Aorta (tissue), 5 donors: ENCODE measurements at places on chromosomes 1 and 21. TPM values are rescaled to one million over a fixed set of nuclear protein-coding genes. Genes with fewer than 3 reads are reported as not detected.

GRCh38 chr21:44070391-44070790 lies 36.8 kb upstream of the PWP2 start:
- no peak for DNase-seq

DNA sequence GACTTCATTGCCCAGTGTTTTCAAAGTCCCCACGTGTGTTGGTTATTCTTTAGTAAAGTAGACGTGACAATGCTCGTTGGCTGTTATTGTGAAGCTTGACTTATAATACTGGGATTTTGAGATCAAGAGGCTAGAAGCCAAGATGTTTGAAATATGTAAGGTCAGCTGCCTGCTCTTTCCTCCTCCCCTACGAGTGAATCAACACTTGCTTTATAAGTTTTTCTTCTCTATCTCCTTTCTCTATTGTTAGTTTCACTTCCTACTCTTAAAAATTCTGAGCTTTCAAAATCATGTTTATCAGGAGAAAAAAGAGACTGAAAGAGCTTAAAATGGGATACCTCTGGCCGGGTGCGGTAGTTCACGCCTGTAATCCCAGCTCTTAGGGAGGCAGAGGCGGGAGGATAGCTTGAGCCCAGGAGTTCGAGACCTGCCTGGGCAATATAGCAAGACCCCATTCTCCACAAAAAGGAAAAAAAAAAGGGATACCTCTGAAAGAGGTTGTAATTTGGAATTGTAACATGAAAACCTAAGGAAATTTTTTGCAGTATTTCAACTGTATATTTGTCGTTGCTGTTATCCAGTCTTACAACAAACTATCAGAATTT lies 72.0 kb downstream of the EPB41 start:
- no peak for DNase-seq

Gene RHCE
- total RNA-seq: not detected

GRCh38 chr1:233281711-233282581 lies 13.6 kb downstream of the PCNX2 start:
- no peak for DNase-seq

Gene TSPEAR
- total RNA-seq: not detected

DNA sequence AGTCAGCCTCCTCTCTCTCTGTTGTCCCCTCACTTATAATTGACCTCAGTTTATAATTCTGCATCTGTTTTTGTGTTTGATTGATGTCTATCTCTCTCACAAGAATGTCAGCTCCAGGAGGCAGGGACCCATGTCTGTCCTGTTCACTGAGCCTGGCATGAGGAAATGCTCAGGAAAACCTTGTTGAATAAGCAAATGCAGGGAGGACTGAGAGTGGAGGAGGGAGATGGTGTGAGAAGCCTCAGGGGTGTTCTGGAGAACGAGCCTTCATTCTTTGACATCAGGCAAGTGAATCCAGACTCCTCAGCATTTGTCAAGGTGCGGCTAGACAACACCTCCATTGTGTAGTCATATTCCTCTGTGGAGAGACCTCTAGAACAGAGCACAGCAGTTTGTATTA lies 45.5 kb downstream of the MAN1C1 start:
- no peak for DNase-seq

DNA sequence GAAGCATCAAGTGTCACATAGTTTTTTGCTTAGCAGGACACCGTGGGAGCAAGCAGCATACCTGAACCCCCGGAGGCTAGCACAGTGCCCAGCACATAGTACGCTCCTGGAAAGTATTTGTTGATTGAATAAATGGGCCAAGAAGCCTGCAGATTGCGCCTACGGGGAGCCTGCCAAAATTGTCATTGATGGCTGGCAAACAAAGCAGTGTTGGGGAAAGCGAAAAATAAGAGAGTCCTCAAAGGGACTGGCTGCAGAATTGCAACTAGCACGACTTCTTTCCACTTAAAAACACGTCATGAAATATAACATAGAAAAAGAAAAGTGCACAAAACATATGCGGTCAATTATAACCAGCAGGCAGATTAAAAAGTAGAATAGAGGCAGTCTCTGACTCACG lies 125.2 kb upstream of the GALNT2 start:
- DNase-seq: no peak

Gene PANK4
- total RNA-seq: 28.2 TPM

DNA sequence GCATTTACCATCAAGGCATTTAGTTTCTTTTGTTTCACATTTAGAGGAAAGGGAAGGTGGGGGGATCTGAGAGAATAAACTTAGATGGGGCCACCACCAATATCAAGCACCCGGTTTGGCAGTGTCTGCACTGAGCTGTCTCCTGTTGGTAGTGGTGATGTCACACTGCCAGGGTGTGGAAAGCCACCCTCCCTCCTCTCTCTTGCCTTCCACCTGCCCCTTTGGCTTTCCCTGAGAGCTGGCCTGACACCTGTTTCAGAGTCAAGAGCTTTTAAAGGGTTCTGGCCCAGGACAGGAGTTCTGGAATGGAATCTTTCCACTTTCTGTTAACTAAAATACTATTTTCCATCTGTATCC lies 13.4 kb downstream of the ATF3 start:
- DNase-seq: no peak

DNA sequence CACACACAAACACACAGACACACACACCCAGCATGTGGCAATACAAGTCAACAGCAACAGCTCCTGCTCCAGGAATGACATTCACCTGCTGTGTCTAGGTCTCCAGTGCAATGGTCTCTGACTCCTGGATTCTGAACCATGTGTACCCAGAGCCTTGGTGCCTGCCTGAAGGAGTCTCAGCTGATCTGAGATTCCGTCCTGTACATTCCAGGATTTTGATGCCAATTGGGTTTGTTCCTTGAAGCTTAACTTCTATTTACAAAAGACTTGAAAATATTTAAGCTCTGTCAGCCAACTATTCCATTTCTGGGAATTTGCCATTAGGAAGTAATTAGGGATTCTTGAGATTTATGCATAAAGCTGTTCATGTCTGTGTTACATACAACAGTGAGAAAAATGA lies 85.4 kb upstream of the LRRC8D start:
- DNase-seq: no peak

GRCh38 chr1:54413295-54413694 lies 7.1 kb upstream of the SSBP3 start:
- DNase-seq: no peak

GRCh38 chr1:188429386-188429785 lies 1600.6 kb downstream of the PLA2G4A start:
- no peak for DNase-seq

Gene RORC
- 0.24 TPM for total RNA-seq

- DNase-seq: no peak
Measured at GRCh38 chr1:193674292-193674944, 488.0 kb upstream of the B3GALT2 start.

Gene FAM163A
- total RNA-seq: not detected

- DNase-seq: no peak
Measured at GRCh38 chr1:165610866-165611265, 20.2 kb upstream of the MGST3 start.
